Lung microvascular endothelial cell (primary cell): ENCODE measurements at places on chromosomes 12 and 14. TPM values are rescaled to one million over a fixed set of nuclear protein-coding genes. Genes with fewer than 3 reads are reported as not detected.

The VSX2 gene
- total RNA-seq: not detected in 2 replicates

The KSR2 gene
- under 0.01 and 0.22 TPM in 2 replicates for total RNA-seq

DNA sequence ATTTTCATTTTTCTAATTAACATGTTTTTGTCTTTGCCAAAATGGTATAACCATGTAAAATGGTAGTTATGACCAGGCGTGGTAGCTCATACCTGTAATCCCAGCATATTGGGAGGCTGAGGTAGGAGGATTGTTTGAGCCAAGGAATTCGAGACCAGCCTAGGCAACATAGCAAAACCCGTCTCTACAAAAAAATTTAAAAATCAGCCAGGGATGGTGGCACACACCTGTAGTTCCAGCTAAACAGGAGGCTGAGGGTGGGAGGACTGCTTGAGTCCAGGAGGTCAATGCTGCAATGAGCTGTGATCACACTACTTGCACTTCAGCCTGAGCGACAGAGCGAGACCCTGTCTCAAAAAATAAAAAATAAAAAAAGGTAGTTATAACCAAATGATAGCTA is 23.1 kb downstream of the PPTC7 start:
- no peak for DNase-seq

GRCh38 chr12:66925083-66925482 is 246.2 kb upstream of the GRIP1 start:
- DNase-seq: no peak

The P2RX2 gene
- not detected in 2 replicates for total RNA-seq

DNA sequence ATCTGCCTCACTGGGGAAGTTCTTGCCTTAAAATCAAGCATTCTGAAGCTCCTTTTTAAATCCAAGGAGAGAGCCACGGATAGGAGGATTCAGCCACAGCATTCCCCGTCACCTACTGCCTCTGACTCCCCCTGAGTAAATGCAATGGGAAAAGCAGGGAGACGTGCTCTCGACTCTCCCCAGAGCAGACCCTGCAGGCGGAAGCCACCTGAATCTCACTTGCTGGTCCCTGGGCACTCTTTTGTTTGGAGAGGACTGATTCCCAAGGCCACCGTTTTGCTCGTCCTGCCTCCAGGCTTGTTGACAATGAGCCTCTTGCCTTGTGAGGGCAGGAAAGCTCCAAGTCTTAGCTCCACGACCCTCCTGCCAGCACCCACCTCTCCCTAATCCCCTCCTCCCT is 204.5 kb downstream of the SLC15A4 start:
- DNase-seq: no peak

GRCh38 chr12:55915482-55915859 is 12.2 kb downstream of the PYM1 start:
- DNase-seq: no peak

The SIX6 gene
- not detected in 2 replicates for total RNA-seq

GRCh38 chr12:47990351-47991105 is 13.7 kb downstream of the COL2A1 start:
- no peak for DNase-seq

- DNase-seq: no peak
Observed at GRCh38 chr14:48622980-48623379, 947.6 kb upstream of the MDGA2 start.

- no peak for DNase-seq
Observed at GRCh38 chr14:52267501-52268278, at the start of gene PTGDR. PTGDR (plus strand) TSS chr14:52267698; CDS start chr14:52267815, 117 bp downstream.

The DNAAF2 gene
- 7.2 and 8.7 TPM in 2 replicates for total RNA-seq

- DNase-seq: peak; percentile 83
Observed at GRCh38 chr12:120439646-120440247, 1.8 kb downstream of the COX6A1 start.

- DNase-seq: no peak
Observed at GRCh38 chr14:59147007-59147406, 41.5 kb upstream of the DAAM1 start.

DNA sequence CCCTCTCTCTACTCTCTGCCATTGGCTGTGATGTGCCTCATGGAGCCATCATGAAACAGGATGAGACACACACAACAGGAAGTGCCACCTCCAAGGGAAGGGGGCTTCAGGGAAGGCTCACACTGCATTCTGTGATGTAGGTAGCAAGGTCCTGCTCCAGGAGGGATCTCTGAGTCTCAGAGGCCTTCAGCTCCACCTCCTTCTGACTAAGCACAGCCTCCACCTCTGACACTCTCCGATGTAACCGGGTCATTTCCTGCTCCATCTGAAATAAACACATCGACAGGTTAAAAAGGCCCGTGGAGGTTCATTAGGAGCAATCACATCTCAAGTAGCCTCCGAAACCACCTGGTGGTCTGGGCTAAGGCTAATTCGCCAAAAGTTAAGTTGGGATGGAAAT is 93.3 kb downstream of the CIT start:
- DNase-seq: no peak

GRCh38 chr14:93912782-93913181 is 14.4 kb upstream of the FAM181A start:
- no peak for DNase-seq

GRCh38 chr12:46933947-46934346 is 108.2 kb upstream of the SLC38A4 start:
- DNase-seq: peak; percentile 68

DNA sequence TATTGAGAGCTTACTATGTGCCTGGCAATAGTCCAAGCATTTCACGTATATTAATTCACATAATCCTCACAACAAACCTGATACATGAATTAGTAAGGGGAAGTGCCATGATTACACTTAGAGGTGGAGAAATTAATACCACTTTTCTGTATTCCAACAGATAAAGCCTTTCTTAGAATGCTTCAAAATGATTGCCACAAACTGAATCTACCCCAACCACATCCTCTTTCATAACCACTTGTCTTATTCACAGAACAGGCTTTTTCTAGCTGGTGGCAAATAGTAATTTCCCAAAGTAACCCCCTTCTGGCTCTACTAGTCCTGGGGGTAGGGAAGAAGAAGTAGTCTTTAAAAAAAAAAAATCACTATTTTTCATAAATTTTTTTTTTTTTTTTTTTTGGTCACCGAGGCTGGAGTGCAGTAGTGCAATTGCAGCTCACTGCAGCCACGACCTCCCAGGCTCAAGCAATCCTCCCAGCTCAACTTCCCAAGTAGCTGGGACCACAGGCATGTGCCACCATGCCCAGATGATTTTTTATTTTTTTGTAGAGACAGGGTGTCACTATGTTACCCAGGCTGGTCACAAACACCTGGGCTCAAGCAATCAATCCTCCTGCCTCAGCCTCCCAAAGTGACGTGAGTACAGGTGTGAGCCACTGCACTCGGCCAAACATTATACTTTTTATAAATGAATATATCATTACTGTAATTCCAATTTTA is 59.0 kb upstream of the ARID2 start:
- DNase-seq: no peak

- DNase-seq: peak; percentile 51
Observed at GRCh38 chr14:92121207-92121669, 268 bp downstream of the NDUFB1 start.

DNA sequence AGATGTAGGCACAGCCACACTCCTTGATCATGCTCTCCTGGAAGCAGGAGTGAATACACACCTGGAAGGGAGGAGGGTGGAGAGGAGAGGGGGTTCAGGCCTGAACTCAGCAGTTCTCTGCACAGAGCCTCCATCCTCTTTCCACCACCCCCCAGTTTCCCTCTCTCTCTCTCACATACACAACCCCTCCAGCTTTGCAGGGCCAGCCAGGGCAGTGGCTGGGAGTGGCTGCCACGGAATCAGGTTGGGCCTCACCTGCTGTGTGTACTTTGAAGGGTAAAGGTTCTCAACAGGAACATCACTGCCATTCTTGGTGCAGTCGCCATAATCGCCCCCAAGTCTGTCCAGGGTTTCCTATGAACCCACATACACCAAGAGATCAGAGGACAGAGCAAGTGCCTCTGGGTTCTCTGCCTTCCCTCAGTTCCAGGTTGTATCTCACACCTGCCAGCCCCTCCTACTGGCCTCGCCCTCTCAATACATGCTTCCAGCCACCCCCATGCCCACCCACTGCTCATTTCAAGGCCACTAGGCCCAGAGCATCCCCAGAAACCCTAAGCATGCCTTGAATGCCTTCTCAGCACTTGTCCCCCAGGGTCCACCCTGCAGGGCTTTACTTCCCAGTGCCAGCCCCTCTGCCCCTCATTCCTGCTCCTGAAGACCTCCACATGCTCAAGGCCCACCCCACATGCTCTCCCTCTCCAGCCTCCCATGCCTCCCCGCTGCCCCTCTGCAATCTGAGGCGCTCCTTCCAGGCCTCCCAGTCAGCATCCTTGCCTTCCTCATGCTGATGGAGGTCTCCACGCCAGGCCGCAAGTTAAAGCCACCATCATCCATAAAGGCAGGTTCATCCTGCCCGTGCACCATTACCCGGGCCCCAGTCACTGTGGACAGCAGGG is 12.9 kb upstream of the TNFRSF1A start:
- no peak for DNase-seq

DNA sequence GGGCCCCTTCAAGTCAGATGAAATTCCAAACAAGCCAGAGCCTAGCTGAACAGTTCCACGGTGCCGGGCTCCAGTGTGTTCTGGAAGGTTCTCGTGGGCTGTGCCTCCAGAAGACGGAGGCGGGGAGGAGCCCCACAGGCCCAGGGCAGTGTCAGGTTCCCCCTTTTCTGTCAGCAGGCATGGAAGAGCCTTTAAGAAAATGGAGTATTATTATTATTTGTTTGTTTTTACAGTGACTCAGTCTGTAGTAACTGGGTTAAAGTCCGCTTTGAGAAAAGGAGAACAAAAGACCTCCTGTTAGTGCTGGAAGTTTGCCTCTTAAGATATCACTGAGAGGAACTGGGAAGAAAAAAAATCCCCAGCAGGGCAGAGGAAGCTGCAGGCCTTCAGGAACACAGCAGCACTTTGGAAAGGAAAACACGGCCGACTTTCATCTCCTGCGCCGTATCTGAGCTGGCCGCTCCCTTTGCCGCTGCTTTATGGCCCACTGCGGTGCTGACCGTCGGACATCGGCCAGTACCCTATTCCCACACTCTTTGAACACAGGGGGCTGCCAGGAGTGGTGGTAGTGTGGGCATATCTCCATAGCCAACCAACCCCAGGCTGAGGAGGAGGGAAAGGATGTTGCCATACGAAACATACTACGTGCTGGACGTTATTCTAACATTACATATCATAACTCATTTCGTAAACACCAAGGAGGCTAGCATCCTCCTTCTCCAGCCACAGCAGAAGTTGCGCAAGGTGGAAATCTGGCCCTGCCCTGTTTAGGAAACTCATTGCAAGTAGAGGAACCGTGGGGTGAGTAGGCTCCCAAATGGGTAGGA is 194.0 kb downstream of the ZFP36L1 start:
- DNase-seq: peak; percentile 95

- DNase-seq: no peak
Observed at GRCh38 chr12:124501112-124501561, 66.3 kb downstream of the NCOR2 start.

DNA sequence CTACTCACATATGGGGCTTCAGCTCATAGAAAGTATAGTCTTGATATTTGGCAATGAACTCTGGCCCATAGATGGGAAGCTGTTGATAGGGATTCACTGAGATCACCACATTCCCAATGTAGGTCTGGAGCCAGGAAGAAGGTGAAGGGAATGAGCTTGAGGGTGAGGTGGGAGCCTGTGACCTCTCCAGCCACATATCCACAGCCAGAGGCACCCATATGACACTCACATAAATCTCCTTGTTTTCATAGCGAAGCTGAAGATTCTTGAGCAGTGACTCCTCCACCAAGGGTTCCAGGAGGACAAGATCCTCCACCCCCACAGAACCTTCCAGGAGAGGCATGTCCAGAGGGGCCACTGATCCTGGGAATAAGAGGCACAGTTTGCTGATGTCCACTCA is 1.9 kb downstream of the MYO1A start:
- no peak for DNase-seq

The AQP2 gene
- total RNA-seq: not detected in 2 replicates

DNA sequence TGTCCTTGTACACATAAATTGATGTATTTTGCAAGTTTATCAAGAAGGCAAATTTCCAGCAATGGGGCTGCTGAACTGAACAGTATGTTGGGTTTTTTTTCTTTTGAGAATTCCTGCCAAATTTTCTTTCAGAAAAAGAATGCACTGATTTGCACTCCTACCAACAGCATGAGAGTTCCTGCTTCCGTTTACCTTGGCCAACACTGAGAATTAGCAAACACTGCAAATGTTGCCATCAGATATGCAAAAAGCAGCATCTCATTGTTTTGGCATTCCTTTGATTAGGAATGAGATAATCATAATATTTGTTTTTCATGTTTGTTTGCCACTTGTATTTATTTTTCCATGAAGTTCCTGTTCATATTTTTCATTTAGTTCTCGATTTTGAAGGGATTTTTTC is 82.4 kb downstream of the RTN1 start:
- DNase-seq: no peak

- DNase-seq: no peak
Observed at GRCh38 chr12:82019533-82019932, 260.4 kb upstream of the PPFIA2 start.

DNA sequence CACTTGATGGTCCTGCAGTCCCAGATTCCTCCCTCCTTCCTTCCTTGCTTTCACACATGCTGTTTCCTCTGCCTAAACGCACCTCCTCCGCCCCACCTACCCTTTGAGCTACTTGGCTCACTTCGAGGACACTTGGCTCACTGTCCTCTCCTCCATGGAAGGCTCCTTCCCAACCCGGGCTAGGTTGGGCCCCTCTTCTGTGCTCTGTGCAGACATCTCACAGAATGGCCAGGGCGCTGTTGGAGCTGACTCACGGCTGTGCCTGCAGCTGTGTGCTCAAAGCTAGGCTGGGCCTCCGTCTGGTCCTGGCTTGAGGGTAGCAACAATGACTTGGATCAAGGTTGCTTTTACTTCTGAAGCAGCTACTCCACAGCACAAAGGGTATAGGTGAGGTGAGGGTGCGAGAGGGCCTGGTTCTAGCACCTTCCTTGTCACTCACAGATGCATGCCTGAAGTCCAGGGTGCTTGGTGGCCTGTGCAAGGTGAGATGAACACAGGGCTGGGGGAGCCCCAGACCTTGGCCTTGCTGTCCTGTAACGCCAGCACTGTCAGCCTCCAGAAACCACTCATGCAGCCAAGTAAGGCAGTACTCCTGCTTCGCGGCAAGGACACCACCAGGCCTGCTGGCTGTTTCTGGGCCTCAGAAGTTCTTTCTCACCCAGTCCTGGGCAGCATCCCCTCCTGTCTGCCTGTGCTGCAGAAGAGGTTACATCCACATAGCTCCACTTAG is 61.8 kb downstream of the GALNT16 start:
- DNase-seq: no peak

DNA sequence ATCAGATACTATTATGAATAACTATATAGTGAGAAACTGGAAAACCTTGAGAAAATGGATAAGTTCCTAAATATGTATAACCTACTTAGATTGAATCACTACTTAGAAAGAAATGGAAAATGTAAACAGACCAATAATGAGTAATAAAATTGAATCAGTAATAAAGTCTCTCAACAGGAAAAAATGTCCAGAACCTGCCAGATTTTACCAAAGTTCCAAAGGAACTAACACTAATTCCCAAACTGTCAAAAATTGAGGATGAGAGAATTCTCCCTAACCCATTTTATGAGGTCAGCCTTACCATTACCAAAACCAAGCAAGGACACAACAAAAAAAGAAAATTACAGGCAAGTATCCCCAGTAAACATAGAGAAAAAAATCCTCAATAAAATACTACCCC is 272.0 kb downstream of the RPAP3 start:
- DNase-seq: no peak

GRCh38 chr12:12333407-12334366 is 16.4 kb downstream of the MANSC1 start:
- DNase-seq: peak; percentile 49
